Fibroblast of skin of right quadriceps (primary cell): ENCODE measurements at places on chromosomes 4 and X.

- DNase-seq, result peak; percentile 3
Observed at GRCh38 chrX:8341814-8342590, 122.6 kb upstream of the VCX3B start.

- peak; percentile 89 for DNase-seq
Observed at GRCh38 chrX:20515841-20516461, 249.2 kb upstream of the RPS6KA3 start.

DNA sequence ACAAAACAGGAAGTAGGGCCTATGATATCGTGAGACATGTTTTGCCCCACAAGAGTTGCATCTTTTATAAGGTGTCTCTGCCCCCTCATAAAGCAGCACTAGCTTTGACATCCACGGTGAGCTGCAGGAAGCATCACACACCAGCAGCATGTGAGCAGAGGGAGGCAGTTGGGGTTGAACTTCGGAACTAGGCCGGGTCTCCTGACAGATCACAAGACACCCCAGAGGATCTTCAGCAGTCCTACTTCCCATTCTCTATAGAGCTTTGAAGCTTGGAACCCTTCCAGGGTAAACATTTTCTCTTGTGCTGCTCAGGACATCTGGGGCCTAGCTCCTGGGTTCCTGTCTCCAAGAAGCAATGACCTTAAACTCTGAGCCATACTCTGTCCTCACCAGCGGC, 27.5 kb downstream of the YY2 start:
- DNase-seq, result no peak

- DNase-seq, result peak; percentile 8
Observed at GRCh38 chr4:52625216-52625615, 33.9 kb downstream of the USP46 start.

- DNase-seq, result peak; percentile 90
Observed at GRCh38 chr4:57044996-57045395, 65.2 kb downstream of the IGFBP7 start.

DNA sequence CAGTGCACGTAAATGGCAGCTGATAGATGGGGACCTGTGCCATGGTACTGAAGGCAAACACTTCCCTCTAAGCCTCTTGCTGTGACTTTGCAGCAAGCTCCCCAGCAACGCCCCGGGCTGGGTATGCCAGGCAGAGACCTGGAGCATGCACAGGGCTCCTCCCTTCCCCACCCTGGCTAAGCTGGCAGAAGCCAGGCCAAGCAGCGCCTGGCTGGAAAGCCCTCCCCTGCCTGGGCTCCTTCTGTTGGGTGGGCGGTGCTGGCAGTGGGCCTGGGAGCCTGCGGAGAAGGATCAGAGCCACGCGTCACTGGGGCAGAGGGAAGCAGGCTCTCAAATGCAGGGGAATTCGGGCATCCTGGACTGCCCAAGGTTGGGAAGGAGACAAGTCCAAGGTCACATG, 3.6 kb downstream of the ATP2B3 start:
- DNase-seq, result no peak

- no peak for DNase-seq
Observed at GRCh38 chr4:30443289-30443688, 276.9 kb upstream of the PCDH7 start.

DNA sequence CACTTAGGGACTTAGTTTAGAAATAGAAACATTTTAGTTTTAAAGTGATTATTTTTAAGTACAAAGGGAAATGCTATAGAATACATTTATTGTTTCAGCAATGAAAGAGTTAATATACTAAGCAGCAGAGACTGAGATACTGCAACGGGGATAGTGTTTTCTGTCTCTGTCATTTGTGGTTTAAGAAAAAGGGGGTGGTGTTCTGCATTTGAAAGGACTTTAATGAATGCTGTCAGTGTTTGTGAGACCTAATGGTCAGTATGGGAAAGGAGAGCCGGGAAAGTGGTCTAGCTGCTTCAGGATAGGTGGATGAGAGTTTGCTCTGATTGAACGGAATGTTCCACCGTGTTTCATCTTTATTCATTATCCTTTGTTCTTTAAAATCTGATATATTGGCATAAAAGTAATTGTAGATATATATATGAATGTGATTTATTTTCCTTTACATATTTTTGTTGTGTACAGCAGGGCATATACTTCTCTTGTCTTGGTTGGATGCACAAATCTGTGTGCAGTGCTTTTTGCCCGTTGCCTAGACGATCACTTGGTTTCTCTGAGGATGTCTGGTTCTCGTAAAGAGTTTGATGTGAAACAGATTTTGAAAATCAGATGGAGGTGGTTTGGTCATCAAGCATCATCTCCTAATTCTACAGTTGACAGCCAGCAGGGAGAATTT, at the start of gene KLHL5:
KLHL5 (plus strand) TSS at position 139 of the 676 bp plus-strand sequence; CDS start at position 560, 421 bp downstream.
- DNase-seq, result peak; percentile 18

DNA sequence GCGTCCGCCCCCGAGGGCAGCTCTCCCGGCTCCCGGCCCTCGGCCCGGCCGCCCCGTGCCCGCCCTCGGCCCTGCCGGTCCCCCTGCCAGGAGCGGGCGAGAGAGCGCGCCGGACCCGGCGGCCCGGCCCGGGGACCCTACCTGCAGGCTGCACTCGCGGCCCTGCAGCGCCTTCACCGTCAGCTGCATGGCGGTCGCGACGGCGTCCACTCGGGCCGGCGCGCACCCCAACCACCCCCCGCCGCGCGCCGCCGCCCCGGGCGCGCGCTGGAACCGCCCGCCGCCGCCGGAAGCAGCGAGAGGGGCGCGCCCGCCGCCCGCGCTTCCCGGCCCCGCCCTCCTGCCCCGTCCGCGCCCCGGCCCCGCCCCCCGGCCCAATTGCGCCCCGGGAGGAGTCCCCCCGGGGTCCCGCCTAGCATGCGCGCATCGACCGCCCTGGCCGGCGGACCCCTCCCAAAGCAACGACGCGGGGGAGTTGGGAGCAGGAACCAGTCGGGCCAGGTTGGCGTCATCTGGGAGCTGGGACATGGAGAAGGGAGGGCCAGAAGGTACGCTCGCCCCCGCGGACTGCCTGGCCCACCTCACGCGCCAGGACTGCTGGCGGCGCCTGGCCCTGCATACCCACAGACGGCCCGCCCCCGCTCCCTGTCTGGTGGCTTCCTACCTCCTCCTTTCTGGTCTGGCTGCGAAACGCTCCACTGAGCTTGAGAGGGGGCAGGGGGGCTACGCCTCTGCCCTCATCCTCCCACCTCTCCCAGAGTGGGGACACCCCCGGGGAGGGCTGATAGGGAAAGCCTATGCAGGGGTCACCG, at the start of gene UBL4A:
UBL4A (minus strand) TSS at position 220 of the 812 bp plus-strand sequence; CDS start at position 189, 31 bp downstream.
- peak; percentile 25 for DNase-seq

DNA sequence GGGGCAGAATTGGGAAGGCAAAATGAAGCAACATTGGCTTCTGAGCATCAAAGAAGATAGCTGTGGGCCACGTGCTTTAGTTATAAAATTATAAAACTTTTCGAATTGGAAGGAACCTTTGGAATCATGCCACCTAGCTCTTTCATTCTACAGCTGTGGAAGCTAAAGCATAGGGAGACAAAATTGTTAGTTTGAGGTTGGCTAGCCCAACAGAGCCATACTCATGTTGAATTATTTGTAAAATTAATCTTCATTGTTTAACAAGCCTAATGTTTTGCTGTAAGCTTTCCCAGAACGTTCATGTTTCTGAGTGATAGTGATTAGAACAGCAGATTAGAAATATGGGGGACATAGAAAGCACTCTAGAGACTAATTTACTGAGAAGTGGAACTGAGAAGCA, 35.9 kb downstream of the HHIP start:
- DNase-seq, result no peak

DNA sequence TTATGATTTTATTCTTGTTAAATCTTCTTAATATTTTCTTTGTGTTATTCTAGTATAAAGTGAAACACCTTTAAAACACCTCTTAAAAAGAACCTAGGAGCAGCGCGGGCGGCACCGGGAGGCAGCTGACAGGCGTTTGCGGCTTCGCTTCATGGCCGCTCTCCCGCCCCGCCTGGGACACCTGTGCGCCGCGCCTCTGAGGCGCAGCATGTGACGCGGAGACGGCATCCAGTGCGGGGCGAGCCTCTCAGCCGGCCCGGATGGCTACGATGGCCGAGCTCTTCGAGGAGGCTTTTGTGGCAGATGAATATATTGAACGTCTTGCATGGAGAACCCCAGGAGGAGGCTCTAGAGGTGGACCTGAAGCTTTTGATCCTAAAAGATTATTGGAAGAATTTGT, 1592.7 kb downstream of the TECRL start:
- no peak for DNase-seq

GRCh38 chrX:40459571-40460158, 121.1 kb upstream of the ATP6AP2 start:
- no peak for DNase-seq

DNA sequence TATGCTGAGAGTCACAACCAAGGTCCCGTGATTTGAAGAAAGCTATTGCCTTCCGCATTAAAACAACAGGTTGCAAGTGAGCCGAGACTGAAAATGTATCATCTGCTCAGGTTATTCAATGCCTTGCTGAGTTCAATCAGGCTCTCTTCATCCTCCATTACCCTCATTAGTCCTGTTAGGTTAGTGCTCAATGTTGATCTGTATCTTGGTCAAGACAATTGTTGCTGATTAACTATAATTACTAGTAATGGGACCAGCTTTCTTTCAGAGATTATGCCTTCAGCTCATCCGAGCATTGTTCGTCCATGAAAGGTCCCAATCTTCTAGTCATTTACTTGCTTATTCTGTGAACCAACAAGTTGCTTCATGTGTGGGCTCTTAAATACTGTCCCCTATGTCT, 534.6 kb upstream of the FAM241A start:
- DNase-seq, result no peak

- no peak for DNase-seq
Observed at GRCh38 chr4:13526658-13527057, 17.6 kb downstream of the NKX3-2 start.

DNA sequence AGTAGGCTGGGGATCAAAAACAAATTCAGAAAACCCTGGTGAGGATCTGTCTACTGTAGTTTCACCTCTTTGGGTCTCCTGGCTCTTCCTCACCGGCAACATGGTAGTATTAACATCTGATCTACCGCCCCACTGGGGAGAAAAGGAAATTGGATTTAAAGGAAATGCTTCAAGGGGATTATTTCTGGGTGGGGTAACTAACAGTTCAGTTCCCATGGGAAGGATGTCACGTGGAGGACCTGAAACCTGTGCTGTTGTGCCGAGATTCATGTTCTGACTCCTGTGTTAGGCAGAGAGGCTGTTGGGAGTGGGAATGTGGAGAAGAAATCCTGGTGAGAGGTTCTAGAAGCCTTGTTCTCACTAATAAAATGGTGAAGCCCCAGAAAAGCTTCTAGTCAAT, 254.4 kb downstream of the BCOR start:
- no peak for DNase-seq

DNA sequence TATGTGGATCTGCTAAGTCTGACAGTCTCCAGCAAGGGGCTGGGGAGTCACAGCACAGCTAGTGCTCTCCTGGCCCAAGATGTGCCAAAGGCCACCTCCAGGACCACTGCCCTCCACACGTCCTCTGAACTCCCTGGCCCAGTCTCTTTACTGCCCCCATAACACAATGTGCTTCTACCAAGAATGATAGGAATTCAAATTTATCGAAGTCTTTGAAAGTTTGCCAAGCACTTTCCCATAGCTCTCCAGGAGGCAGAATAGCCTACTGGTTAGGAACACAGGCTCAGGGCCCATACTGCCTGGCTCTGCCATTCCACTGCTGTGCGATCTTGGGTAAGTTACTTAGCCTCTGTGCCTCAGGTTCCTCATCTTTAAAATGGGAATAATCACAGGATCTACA, 86.7 kb downstream of the NHSL2 start:
- peak; percentile 16 for DNase-seq

DNA sequence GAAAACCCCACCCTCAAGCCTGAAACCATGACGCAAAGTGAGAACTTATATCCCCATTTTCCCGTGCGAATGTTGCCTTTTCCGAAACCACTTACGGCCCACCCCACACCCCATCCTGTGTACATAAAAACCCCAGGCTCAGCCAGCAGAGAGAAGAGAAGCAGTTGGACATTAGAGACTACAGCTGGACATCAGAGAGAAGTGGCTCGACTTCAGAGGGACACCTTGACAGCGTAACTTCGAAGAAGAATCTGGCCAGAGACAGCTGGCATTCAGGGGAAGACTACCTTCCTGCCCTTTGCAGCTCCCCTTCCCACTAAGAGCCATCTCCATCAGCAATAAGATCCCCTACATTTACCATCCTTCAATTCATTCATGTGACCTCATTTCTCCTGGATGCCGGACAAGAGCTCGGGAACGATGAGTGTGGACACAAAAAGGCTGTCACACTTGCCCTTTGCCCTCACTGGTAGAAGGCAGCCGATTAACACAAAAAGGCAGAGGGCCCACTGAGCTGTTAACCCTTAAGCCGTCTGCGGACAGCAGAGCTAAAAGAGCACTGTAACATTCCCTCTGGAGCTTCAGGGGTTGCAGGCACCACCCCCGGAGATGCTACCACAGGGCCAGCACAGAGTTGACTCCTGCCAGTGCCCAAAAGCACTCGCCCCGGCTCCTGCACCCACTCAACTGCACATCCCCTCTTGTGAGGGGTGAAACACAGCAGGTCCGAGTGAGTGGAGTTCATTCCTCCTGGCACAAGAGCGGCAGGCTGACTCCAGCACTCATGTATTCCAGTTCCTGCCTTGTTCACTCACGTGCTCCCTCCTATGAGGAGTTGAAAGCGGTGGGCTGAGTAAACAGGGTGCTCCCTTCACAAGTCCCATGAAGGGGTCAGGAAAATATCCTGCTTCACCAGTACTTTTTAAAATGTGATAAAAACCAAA, 7.5 kb downstream of the CHM start:
- DNase-seq, result no peak
